GM18507 (cell line): ENCODE measurements at places on chromosomes 16 and 17.

DNA sequence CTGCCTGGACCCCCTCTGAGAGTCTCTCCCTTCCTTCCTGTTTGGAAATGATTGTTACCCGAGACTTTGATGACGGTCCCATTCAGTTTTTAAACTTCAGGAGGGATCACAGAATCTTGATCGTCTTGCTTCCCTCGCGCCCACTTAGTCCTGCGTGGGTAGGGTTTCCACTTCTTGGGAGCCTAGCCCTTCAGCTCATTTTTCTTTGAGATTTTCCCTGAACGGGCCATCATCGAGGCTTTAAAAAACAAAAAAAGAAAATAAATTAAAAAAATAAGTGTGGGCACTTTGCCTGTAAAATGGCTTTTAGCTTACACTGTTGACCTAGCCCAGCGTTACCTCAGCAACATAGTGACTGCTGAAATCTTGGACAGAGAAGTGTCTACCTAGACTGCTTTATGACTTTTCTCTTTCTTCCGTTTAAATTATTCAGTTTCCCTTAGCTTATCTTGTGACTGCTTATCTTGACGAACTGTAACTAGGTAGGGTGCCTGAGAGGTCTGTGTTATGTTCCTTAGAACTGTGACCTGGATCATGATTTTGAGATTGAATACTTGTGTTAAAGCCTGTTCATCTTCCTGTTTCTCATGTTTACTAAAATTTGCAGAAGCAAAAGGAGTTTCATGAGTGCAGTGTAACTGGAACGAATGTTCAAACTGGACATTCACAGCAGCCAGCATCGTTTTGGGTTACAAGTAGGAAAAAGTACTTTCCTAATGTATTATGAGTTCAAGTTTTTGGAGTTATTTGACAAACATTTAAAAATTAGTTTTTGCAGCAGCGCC lies 874 bp downstream of the WWP2 start:
- DNase-seq, result no peak

DNA sequence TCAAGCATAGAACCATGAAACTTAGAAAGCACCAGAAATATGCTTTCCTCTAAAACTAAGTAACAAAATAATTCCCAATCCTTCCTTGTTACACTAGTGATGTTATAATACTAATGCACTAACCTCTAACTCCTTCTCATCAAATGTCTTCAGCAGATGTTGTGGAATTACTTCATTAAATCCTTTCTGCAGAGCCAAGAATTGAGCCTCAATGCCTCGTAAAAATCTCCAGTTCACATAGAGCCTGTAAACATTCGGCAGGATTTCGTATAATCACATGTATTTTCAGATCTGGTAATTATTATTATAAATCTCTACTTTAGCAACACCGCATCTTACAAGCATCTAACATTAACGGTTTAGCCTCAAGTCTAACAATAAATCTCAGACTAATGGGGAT lies 44.7 kb downstream of the CEP95 start:
- DNase-seq, result no peak

GRCh38 chr16:57610611-57611010 lies 17.8 kb upstream of the ADGRG1 start:
- DNase-seq, result no peak

DNA sequence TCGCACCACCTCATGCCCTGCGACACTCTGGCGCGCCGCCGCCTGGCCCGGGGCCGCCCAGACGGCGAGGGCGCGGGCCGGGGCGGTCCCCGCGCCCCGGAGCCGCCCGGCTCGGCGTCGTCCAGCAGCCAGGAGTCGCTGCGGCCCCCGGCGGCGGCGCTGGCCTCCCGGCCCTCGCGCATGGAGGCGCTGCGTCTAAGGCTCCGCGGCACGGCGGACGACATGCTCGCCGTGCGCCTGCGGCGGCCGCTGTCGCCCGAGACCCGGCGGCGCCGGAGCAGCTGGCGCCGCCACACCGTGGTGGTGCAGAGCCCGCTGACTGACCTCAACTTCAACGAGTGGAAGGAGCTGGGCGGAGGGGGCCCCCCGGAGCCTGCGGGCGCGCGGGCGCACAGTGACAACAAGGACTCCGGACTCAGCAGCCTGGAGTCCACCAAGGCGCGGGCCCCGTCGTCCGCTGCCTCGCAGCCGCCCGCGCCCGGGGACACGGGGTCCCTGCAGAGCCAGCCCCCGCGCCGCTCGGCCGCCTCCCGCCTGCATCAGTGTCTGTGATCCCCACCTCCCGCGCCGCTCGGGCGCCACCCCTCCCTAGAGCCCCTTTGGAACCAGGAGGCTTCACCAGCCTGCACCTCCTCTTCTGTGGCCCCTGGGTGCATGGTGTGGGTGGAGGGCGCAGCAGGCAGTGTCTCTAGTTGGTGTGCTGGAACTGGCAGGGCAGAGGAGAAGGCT lies 82.3 kb downstream of the ARHGAP23 start:
- DNase-seq, result no peak

DNA sequence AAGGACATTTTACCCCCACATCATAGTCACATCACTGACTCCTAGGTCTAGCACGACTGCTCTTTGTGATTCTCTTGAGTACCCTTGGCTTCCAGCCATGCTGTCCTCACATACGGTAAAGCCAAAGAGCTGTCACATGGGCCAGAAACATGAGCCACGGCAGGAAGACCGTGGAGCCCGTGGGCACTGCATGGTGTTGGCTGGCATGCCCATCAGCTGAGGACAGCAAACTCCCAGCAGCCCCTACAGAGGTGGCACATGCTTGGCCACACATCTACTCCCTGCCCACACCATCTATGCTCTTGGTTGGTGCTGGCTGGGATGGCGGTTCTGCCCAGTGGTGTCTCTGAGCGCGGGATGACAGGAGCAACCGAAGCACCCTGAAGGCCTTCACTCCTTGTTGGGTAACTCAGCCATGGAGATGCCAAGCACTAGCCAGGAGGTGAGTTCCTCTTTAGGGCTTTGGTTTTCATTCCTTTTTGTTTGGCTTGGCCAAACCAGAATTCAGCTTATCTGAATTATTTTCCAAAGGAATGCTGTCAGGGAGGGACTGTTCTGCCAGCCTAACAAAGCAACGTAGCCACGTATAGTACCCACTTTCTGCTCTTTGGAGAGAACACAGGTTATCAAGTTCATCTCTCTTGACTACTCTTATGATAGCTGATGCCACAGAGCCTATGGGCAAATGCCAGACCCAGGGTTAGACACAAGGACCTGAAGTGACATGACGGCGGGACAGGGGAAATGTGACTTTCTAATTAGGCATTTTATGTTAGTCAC lies 10.0 kb downstream of the TNFAIP1 start:
- DNase-seq, result no peak

- no peak for DNase-seq
Observed at GRCh38 chr16:70740174-70740913, 54.5 kb upstream of the MTSS2 start.

- no peak for DNase-seq
Observed at GRCh38 chr17:46722662-46723285, 95.7 kb downstream of the WNT3 start.

GRCh38 chr17:80345841-80346497 lies 69.0 kb upstream of the ENDOV start:
- DNase-seq, result no peak

- no peak for DNase-seq
Observed at GRCh38 chr16:69931631-69932030, 19.5 kb upstream of the CLEC18A start.

- DNase-seq, result no peak
Observed at GRCh38 chr16:57184887-57185445, 873 bp downstream of the PSME3IP1 start.

GRCh38 chr17:77127735-77128361 lies 12.9 kb upstream of the SEC14L1 start:
- DNase-seq, result no peak

- no peak for DNase-seq
Observed at GRCh38 chr16:87543436-87544191, 50.8 kb upstream of the ZCCHC14 start.

DNA sequence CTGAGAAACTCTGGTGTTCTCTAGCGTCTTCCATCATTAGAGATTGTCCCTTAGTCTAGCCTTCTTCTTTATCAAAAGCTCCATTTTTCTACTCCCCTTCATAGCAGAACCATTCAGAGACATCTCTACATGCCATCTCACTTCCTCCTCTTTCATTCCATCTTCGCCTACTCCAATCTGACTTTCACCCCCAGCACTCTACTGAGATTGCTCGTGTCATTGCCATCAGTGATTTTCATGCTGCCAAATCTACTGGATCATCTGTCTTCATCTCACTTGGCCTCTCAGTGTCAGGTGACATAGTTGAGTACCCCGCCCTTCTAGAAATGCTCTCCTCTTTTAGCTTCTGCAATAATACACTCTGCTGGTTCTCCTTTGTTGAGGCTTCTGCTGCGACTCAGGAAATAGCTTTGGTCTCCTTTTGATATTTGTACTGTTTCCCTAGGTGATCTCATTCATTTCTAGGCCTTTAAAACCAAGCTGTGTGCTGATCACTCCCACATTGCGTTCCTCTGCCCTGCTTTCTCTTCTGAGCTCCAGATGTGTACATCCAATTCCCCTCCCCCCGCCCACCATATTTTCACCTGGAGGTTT lies 119.1 kb downstream of the FTO start:
- no peak for DNase-seq

- no peak for DNase-seq
Observed at GRCh38 chr16:49345829-49346228, 27.8 kb upstream of the C16orf78 start.

- no peak for DNase-seq
Observed at GRCh38 chr17:5635949-5636348, 51.6 kb upstream of the NLRP1 start.

GRCh38 chr17:41801374-41802271 lies 10.1 kb downstream of the P3H4 start:
- DNase-seq, result peak; percentile 70

DNA sequence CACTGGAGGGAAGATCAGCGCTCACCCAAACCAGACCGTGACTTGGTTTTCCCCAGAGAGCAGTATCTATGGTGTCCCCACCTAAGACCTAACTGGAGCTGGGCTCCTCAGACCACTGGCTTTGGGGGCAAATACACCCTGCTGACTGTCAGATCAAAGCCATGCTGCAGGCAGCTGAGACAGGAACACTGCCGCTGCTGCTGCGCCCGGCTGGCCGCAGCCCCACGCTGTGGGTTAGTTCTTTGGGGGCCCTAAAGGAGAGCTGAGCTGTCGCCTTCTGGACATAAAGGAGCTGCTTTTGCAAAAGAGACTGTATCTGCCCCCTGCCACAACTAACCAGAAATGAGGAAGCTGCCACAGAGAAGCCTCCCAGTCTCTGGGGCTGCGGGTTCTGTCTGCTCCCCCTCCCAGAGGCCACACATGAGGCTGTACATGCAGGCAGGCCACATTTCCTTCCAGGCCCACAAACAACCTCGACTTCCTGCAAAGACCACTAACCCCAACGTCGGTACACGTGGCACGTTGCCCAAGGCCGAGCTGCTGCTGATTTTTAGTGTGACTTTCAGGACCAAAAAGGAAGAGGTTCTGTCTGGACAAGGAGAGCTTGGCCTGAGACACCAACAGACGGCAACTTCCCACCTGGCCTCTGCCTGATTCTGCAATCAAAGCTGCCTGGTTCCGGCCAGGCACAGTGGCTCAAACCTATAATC lies 18.2 kb upstream of the ABR start:
- peak; percentile 80 for DNase-seq

GRCh38 chr16:84291226-84291625 lies 3.5 kb upstream of the WFDC1 start:
- DNase-seq, result no peak

- no peak for DNase-seq
Observed at GRCh38 chr16:88835383-88835782, 21.4 kb downstream of the GALNS start.

GRCh38 chr17:82926716-82927115 lies 86.9 kb upstream of the ZNF750 start:
- DNase-seq, result no peak

DNA sequence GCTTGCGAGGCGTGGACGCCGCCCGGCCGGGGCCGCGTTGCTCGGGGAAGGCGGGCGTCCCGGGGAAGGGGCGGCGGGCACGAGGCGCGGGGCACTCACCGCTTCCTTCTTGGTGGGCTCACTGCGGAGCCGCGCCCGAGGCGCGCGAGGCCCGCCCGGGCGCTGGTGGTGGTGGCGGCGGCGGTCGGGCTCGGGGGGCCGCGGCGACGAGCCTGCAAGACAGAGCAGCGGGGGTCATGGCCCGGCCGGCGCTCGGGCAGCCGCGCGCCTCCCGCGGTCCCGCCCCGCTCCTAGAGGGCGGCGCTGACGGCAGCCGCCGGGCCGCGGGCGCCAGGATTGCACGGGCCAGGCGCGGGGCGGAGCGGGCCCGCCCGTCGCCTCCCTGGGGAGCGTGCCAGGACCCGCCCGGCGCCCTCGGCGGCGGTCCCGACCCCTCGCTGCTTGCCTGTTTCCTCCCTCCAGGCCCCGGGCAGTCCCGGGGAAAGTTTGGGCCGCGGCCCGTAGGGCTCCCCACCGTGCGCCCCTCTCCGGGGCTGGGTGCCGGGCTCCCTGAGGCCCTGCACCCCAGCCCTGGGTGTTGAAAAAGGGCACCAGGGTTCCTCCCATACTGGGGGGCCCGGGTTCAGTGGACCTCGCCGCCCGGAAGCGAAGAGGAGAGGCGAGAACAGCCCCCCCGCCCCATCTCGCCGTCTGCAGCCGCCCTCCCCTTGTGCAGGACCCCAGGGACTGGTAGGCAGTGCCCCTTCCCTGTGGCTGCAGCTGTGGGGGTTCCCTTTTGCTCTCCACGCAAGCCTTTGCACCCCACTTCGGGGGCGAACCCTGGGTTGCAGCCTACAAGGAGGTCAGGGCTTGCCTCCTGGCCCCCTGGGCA lies at the start of gene C16orf74:
TSS of gene C16orf74 (minus strand) at position 270 of the 871 bp plus-strand sequence. CDS start 15,879 bp downstream, outside the sequence.
- DNase-seq, result no peak

DNA sequence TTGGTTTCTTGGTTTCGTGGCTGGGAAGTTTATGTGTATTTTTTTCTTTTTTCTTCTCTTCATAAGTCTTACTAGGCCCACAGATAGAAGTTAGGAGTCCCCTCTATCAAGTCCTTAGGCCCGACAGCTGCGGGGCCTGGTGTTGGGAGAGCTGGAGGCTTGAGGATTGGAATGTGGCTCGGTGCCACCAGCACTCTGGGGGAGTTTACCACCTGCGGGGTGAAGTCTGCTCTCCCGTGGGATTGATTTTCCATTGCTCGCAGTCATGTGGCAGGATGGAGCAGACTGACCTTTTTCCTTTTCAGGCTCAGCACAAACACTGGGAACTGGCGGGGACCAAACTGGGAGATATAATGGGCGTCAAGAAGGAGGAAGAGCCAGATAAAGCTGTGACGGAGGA lies 7.5 kb downstream of the DHX38 start:
- no peak for DNase-seq
